Germinal center (tissue), 1 donor: ENCODE measurements at places on chromosomes 3 and 15.

DNA sequence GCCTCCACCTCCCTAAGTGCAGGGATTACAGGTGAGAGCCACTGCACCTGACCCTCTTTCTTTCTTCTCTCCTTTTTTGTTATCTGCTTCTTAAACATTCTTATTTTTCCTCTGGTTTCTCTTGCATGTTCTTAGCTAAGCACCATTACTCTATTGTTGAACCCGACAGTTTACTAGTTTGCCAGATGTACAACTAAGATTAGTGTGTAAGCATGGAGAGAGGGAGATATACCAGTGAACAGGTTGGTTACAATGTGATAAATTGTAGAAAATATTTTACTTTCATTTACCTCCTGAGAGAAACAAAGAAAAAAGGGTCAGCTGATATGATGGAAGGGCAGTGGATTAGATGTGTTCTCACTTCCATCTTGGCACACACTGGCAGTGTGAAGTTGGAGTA is 4.9 kb downstream of the HAUS2 start:
- no peak for DNase-seq

GRCh38 chr15:80891006-80891405 is 98.6 kb downstream of the MESD start:
- no peak for DNase-seq

DNA sequence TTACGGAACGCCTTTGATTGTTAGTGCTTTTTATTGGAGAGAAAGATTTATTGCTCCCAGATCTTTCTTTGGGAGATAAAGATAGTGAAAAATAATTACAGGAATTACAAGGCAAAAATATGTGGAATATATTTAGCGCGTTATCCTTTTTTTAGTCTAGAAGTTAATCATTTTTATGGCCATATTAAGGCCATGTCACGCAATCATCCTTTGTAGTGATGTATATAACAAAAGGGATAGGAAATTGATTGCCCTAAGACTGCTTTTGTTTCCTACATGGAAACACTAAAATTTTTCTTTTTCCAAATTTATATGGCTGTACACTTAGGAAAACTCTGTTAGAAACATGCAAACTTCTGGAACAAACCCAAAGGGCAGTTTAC is 1.5 kb downstream of the TRPC1 start:
- DNase-seq, result no peak

GRCh38 chr3:66555214-66555844 is 54.5 kb upstream of the LRIG1 start:
- no peak for DNase-seq

DNA sequence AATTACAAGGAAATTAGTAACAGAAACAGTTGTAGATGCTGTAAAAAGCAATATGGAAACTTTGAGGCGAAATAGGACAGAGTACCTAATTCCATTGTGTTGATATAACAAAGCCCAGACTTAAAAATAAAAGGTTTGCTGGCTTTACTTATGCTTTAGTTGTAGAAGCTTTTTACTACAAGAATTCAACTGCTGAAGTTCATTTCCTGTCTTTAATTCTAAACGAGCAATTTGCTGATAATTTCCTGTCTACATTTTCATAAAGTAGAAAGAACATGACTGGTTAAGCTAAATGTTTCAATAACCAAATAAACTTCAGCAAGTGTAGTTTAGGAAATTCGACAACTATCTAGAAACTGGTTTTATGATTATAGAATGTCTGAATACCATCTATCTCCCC is 423.8 kb downstream of the MECOM start:
- no peak for DNase-seq

DNA sequence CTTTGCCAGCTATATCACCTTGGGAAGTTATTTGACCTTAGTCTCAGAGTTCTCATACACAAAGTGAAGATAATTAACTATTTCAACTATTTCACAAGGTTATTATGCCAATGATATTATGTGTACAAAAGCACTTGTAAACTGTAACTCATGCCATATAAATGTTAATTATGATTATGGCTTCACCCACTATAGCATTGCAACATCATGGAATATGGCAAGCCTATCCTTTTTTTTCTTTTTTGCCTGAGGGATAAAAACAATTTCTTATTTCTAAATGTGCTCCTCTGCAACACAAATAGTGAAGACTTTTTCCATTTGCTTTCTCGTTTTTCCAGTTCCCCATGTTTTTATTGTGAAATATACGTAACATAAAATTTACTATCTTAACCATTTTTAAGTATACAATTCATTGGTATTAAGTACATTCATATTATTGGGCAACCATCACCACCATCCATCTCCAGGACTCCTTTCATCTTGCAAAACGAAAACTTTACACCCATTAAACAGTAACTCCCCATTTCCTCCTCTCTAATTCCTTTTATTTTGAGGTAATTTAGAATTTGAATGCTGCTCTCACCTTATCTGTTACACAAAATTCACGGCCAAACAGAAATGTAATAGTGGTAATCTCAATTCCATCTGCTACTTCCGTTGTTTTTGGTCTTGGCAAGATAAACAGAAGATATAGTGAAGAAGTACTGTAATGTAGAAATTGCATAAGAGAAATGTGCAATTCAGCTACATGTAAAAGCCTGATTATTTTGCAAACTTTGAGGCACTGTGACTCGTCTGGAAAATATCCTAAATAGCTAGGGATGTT is 46.3 kb downstream of the NANOGP8 start:
- DNase-seq, result no peak

DNA sequence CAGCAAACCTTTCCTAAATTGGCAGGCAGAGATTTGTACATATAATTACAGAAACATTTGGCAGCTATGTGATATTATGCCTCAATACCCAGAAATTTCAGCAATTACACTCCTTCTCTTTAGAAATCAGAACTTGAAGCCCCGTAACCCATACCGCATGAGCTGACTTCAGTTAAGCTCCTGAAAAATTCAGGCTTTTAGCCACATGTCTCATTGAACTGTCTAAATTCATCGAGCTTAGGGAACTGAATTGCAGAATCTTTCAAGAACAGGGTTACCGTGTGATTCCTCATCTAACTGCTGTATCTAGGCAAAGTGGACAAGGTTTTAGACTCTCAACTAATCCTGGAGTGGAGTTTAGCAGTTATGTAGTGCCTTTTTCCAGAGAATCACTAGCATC is 333.0 kb downstream of the EPHA3 start:
- no peak for DNase-seq

- DNase-seq, result no peak
Observed at GRCh38 chr3:126998728-126999127, 15.8 kb downstream of the PLXNA1 start.

GRCh38 chr15:88104357-88104756 is 152.2 kb downstream of the NTRK3 start:
- no peak for DNase-seq

- DNase-seq, result no peak
Observed at GRCh38 chr3:47002171-47003055, 22.9 kb downstream of the NBEAL2 start.

DNA sequence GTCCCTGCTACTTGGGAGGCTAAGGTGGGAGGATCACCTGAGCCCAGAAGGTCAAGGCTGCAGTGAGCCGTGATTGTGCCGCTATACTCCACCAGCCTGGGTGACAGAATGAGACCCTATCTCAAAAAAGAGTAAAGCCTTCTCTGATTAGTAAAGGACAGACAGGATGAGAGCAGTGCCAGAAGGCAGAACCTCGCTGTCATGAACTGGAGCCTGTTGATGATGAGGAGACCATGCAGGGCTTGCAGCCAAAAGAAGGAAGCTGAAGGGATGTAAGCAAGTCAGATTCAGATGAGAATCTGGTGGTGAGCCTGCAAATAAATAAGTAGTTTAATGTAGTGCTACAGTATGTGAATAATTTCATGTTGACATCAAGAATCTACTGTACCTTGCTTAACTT is 52.8 kb downstream of the USP50 start:
- no peak for DNase-seq

DNA sequence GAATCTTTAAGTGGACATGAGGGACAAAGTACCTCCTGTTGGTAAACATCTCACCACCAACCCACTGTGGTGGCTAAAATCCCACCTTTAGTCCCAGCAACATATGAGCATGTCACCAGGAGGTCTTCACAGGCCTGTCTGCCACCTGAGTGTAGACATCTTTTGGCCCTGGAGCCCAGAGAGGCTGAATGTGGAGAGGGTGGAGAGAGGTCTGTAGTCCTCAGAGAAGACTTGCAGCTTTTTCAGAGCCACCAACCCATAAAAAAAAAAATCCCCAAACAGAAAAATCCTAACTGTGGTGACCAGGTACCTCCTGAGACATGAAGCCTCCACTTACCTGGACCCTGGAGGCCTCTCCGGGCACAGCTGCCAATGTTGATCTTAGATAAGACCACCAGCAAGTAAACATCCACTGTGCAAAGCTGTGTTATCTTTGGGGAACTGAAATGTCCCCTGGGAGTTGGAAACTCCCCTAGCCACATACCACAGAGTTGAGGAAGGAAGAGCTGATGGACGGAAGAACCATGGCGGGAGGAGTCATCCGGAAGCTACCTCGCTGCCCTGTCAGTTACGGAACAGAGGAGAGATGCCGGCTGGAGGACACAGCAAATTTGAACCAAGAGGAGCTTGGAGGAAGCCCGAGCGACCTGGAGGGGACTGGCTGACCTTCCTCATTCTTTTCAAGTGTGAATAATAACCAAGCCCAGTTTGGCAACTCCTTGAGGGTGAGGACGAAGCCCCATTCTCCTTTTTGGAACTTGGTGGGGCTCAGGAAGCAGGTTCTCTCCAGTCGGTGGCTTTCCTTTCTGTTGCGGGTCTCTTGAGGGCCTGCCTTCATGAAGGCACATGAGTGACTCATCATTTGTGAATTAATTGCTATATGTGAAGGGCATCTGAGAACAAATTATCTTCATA is at the start of gene GHRL:
Gene GHRL (minus strand): TSS at position 443 of the 915 bp plus-strand sequence. CDS start 2,767 bp downstream, outside the sequence.
- DNase-seq, result peak; percentile 78

DNA sequence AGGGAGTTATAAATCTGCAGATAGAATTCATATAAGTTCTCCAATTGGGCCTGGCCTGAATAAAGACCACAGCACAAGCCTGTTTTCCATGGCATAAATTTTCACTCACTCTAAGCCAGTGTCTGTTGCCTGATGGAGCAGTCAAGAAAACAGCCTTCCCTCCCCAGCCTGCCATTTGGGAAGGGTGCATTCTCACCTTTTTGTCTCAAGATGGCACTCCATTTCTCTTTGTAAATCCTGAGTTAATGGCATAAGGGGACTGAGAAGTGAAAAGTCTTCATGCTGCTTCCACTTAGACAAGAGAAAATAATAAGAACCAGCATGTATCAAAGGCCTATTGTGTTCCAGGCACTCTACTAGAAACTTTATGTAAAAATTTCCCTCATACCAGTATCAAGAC is 115.6 kb upstream of the MANF start:
- no peak for DNase-seq

- DNase-seq, result no peak
Observed at GRCh38 chr3:38497031-38497430, 891 bp downstream of the EXOG start.

DNA sequence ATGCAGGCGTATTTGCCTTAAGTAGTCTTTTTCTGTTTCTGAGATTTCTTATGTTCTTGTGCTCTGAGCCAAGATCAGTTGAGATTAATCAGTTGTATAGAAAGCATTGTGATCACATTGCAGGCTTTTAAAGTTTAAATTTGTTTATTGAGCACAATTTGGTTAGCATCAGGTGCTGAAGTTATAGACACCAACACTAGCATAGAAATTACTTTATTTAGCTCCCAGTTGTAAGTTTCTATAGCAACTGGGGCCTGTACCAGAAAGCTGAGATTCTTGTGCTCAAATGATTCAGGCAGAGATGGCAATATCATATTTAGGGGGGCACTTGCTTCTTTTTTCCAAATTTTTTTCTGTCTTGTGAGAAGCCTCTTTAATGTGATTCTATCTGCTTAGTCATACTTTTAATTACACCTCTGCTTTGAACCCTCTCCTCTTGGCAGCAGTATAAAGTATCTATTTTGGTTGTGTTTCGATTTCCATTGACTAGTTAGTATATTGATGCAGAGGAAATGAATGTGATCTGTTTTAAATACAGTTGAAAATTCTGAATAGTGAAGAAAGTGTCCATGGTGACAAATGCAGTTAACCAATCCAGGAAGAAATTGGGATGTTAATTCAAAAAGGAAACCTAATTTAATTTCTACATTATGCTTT is 241.7 kb upstream of the GBE1 start:
- DNase-seq, result no peak

- DNase-seq, result no peak
Observed at GRCh38 chr3:37773471-37773870, 88.2 kb upstream of the CTDSPL start.

DNA sequence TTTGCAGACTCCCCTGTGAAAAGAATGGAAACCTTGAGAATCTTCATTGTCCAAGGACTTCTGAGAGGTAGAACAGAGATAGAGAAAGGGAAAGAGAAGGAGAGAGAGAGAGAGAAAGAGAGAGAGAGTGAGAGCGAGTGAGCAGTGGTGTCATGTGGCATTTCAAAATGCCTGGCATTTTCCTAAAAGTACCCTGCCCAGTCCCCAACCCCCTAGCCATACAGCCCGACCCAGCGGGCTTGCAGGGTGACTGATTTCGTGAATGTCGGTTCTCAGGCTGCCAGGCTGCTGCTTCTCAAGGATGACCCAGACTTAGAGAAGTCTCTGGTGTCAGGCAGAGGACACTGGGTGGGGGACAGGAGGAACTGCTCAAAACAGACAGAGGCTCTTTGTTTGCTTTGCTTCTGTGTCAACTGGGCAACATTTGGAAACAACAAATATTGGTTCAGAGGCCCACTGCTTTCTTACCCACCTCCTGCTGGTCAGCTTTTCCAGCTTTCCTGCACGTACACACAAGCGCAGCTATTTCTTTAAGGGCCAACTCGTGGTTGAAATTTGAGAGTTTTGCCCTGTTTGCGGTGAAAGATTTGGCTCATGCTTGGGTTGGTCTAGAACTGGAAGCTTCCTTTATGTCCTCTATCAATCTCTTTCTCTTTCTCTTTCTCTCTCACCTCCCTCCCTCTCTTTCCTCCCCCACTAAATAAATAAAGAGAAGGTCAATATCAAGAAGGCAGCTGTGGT is 3.7 kb upstream of the TF start:
- no peak for DNase-seq

DNA sequence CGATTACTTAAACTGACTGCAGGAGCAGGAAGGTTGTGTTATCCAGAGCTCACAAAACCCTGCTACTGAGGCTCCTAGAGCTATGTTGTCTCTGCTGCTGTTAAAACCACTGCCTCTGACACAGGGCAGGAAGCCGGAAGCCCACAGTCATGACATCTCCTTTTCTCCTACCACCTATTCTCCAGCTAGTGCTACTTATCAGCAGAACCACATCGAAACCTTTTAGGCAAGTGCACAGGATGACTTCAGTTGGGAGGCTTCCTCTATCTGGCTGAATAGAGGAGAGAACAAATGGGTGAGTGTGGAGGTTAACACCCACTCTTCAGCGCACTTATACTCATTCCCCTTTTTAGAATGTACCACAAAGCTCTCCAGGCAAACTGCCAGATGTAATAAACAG is 638.0 kb downstream of the OTOL1 start:
- no peak for DNase-seq

DNA sequence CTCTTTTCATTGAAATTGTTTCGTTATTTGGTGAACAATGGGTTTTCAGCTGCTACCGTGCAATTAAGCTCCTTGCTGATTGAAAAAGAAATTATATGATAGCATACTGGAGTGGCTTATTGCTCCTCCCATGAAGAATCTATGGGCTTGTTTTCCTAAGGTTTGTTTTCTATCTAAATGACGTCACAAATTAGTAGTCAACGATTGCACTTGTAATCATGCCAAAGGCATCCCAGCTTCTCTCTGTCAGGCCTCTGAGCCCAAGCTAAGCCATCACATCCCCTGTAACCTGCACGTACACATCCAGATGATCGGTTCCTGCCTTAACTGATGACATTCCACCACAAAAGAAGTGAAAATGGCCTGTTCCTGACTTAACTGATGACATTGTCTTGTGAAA is 388.0 kb upstream of the LMCD1 start:
- DNase-seq, result no peak
